CD4-positive, alpha-beta T cell treated with Interleukin-17A for 4 hours (primary cell): ENCODE measurements at places on chromosomes 7 and 10.

- no peak for DNase-seq
Observed at GRCh38 chr7:94676431-94676830, 20.5 kb upstream of the SGCE start.

GRCh38 chr7:83072576-83073517, 89.8 kb downstream of the PCLO start:
- DNase-seq, result no peak

GRCh38 chr10:122233857-122234348, 37.2 kb upstream of the BTBD16 start:
- no peak for DNase-seq

GRCh38 chr10:35339942-35340341, 3.6 kb downstream of the CCNY start:
- DNase-seq, result no peak

GRCh38 chr10:80463868-80464267, 9.8 kb downstream of the TSPAN14 start:
- DNase-seq, result no peak

GRCh38 chr10:88582806-88583583, at the start of gene RNLS:
RNLS (minus strand) TSS chr10:88583318.
- DNase-seq, result peak; percentile 77

DNA sequence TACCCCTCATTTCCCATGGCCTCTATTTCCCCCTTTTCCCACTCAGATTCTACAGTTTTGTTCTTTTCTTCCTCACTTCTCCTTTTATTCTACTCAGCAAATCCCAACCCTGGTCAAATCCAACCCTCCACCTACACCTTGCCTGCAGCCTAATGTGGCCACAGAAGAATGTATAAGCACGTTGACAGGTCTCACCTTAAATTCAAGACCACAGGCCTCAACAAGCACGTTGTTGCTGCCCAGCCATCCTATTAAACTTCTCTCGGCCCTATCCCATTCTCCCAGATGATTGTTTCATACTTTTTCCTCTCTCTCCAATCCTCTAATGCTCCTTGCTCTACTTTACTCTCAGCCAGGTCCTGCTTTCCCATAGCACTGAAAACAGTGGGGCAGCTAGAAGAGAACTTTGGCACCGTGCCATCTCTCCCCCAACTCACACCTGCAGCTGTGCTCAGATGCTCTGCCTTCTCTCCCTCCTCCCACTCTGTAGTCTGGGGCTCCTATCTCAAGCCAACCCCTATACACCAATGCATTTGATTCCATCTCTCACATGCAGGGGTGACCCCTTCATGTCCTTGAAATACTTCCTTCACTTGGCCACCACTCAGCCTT, 6.8 kb upstream of the EIF3A start:
- no peak for DNase-seq

DNA sequence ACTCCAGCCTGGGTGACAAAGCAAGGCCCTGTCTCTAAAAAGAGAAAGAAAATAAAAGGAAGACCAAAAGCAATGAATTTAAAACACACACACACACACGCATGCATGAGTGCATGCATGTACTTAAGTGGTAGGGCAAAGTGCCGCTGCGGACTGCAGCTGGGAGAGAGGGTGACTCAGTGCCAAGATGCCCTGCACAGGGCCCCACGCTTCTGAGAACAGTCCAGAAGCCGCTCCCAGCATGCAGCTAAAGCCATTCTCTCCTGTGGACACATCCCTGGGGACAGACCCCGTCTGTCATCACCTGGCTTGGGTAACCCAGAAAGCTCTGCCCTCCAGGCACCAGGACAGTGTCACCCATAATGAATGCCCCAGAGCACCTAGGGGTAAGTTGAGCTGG, 61.0 kb upstream of the MYL10 start:
- DNase-seq, result no peak
